ENCODE measurements at places on chromosomes 1 and 21.
A peak's percentile ranks its signal among the peaks of the same experiment; 100 is the strongest.

- DNase-seq: peak; percentile 40
These were observed 9.2 kb downstream of the RAB29 start for GRCh38 chr1:205766038-205766437.

- peak; percentile 16 for DNase-seq
These were observed 39.4 kb upstream of the PPIH start for GRCh38 chr1:42618866-42619265.

DNA sequence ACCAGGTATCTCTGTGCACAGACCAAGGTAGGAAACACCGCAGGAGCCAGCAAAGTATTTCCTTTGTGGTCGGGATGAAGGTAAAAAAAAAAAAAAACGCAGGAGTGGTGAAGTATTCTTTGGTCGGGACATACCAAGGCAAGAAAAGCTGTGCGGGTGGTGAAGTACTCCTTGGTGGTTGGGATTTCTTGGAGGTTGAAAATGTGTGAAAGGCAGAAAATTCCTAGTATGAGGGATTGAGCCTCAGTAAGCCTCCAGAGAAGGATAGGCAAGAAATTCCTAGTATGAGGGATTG lies 802.6 kb downstream of the PLA2G4A start:
- no peak for DNase-seq

GRCh38 chr1:226778657-226779058 lies 39.6 kb upstream of the ITPKB start:
- peak; percentile 74 for DNase-seq

GRCh38 chr1:206551986-206552326 lies 44.6 kb downstream of the RASSF5 start:
- DNase-seq: no peak

DNA sequence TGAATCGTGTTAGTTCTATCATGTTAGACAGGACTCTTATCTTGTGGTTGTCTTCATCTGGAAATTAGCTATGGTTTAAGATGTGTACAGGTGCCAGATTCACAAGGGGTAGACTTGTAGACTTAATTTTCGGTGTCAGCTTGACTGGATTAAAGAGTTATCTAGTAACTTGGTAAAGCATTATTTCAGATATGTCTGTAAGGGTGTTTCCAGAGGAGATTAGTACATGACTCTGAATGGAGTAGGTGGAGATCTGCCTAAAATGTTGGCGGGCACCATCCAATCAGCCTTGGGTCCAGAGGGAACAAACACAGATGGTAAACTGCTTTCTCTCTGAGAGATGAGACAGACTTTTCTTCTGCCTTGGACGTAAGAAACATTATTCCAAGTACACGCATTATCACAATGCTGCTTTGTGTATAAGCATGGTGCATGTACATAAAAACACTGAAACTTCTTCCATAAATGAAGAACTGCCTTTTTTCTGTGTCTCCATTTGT lies 434.6 kb downstream of the SMYD3 start:
- no peak for DNase-seq

DNA sequence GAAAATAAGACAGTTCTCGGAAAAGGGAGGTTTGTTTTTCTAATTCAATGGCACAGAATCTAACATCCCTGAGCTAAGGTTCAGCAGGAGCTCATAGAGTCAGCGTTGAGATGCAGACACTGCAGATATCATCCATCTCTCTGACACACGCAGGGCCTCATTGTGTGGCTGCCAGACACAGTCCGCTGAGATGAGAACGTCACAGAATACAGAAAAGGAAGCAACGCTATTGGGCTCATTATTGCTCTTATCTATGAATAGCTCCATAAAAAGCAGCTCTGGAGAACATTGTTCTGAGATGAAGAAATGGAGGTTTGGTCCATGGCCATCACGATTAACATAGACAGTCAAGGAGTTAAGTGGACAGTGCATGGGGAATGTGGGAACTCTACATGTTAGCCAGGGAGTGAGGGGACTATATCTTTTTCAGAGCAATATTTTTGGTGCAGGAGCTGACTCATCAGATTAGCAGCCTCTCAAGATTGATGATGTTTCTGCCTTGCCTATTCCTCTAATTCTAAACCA lies 771.6 kb upstream of the CXADR start:
- peak; percentile 14 for DNase-seq

- no peak for DNase-seq
These were observed 190.6 kb downstream of the MRPL39 start for GRCh38 chr21:25416669-25417068.

GRCh38 chr1:167605576-167605975 lies 24.5 kb upstream of the RCSD1 start:
- no peak for DNase-seq

DNA sequence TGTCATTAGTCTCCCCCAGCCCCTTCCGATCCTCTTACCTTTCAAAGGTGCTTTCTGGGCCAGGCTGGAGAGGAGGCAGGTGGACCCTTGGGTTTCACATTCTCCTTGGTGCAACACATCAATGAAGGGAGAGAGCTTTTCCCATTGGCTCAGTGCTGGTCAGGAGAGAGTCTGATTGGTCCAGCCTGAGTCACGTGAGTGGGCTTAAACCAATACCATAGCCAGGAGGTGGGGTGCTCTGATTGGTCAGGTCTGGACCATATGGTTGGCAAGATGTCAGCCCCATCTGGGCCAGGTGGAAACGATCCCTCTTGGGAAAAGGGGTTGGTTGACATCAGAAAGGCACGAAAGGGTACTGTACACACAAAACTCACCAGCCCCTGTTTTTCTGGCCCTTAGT lies 44.8 kb upstream of the ABCG1 start:
- no peak for DNase-seq

DNA sequence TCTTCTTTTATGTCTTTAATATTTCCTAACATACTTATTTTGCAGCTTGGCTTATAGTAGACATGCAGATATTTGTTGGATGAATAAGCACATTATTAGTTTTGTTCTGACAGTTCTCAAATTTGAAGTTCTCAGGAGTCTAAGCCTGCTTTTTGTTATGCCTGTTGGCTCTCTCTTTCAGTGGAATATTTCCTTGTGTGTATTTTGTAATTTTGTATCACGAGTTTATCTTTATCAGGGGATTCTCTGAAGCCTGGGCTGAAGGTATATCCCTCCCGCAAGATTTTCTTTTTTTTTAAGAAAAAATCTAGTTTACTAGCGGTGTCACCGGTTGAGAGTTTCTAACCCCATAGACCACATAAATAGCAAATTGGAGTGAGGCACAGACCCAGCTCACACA lies 105.9 kb downstream of the RGL1 start:
- DNase-seq: no peak

- no peak for DNase-seq
These were observed 3.7 kb downstream of the SLC45A3 start for GRCh38 chr1:205676597-205676996.

- DNase-seq: no peak
These were observed 11.2 kb downstream of the KIFAP3 start for GRCh38 chr1:170063109-170063826.

DNA sequence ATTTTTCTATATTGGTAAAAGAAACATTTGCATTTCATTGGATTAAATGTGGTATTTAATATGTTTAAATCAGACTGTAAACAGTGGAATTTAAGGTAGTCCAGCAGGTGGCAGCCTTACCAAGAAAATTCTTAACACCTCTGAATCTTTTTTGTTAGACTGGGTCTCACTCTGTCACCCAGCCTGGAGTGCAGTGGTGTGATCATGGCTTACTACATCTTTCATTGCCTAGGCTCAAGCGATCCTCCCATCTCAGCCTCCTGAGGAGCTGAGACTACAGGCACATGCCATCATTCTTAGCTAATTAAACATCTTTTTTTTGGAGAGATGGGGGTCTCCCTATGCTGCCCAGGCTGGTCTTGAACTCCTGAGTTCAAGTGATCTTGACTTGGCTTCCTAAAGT lies 98.8 kb downstream of the RABGAP1L start:
- DNase-seq: peak; percentile 21

- DNase-seq: peak; percentile 85
These were observed 1.6 kb downstream of the C1orf21 start for GRCh38 chr1:184388319-184388889.

GRCh38 chr1:222369148-222369547 lies 178.8 kb downstream of the HHIPL2 start:
- DNase-seq: no peak

DNA sequence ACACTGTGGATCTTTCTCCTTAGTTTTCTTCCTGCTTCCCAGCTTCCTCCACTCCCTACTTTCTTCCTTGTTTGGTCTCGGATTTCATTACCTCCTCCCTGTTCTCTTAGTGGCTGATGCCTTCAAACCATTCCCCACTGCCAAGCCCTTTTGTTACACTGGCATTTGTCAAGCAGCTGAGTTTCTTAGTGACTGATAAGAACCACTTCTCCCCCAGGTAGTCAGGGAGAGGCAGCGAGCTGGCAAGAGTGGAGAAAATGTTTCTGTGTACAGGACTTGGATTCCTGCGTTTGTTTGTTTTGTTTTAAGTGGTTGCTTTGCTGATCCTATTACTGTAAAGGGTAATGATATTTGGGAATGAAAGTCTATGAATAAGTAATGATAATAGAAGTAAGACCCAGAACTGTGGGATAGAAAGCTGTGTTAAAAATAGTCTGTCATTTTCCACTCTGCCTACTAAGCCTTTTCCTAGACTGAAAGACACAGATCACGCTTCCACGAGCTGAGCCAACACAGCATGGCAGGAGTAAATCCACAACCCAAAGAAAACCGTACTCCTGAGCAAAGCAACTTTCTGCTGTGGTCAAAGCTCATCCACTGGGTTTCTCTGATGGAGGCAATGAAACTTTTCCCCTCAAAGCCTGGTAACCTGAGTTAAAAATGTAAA lies 10.1 kb upstream of the SERTAD4 start:
- DNase-seq: no peak

DNA sequence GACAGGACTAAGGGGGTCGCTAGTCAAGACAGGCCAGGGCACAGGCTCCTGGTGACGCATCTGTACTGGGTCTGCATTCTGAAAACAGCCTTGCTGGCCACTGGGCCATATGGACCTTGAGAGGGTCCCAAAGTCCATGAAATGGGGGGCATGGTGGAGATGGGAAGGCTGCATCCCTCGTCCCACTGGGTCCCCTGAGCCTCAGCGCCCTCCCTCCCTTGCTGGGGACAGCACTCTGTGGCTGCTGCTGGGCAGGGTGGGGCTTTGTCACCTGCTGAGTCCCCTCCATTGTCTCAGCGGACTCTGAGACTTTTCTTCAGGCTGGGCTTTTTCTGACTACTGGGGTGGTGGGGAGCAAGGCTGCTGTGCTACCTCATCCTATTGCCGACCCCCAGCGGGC lies 205.2 kb downstream of the RHOU start:
- no peak for DNase-seq

DNA sequence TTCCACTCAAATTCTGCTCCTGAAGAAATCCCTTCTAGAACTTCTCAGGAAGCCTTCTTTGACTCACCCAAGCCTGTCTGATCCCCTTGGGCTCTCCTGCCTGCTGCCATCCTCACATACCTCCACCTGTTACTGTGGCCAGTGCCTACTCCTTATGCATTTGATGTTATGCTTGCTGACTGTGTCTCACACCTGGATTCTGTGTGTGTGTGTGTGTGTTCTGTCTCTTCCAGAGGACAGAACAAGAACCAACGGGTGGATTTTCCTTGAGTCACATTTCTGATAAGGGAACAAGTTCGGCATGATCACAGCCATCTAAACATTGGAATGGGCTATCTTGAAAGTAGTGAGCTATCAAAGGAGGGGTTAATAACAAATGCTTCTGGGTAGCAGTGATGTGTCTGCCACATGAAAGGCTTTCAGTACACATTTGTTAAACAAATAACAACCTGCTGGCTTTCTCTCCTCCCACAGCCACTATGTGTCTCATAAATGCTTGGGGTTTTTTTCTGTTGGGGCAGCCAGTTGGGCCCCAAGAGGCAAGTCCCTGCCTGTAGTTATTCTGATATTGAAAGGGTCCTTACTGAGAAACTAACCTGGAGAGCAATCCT lies 8.9 kb upstream of the GPR37L1 start:
- no peak for DNase-seq

DNA sequence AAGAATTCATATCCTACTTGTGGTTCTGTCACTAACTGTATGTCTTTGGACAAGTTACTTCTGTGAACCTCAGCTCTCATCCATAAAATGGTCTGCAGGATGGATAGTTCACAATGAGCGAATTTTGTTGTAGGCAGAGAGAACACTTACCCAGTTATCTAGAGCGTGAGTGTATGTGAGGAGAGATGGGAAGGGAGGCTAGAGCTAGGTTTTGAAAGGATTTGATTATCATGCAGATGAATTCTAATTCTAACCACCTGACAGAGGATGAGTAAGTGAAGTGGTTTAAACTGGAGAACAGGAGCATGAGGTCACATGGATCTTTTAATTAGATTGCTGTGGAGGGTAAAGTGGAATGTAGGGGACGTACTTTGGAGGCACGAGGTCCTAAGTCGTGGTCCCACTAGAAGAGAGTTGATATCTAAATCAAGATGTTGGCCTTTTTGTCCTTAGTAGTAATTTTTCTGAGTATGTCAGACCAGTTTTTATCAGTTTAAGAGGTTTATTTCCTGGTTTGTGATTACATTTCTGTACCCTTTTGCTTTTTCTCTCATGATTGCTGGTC lies 5.0 kb downstream of the SUCO start:
- DNase-seq: peak; percentile 31

DNA sequence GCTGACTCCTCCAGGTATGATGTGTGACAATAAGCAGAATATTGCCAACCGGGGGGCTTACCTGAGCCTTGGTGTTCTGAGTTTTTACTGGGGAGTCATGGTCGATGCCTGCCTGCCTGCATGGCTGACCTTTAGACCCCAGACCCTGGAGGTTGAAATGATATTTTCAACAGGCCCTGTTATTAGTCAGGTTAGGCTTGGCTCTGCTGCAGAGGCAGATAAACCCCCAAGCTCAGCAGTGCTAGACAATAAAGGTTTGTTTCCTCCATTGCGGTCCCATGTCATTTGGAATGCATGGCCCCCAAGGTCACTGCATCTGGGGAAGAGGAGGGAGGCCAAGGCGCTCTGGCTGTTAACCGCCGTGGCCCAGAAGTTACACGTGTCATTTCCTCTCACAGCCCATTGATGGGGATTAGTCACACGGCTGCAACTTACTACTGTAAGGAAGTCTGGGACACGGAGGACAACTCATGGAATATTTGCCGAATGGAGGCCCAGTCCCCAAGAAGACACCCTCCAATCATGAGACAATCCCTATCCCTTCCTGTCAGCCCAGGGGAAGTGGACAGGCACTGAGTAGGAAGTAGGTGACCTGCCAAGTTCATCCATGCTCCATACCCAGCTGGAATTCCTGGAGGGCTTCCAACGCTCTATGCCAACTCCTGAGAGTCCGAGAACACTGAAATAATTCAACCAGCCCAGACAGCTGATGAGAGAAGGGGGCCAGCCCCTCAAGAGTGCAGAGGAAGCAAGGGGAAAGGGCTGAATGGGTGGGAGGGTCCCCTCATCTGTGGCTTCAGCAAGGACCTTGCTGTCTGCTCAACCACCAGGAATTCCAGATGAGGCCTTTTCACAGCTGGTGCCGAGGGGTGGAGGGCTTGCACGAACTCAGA lies 97.3 kb downstream of the TAS1R2 start:
- DNase-seq: no peak

- no peak for DNase-seq
These were observed 59.0 kb downstream of the NDUFS5 start for GRCh38 chr1:39085174-39085573.

- no peak for DNase-seq
These were observed 14.2 kb upstream of the MCOLN3 start for GRCh38 chr1:85062425-85063026.

Data from fibroblast of skin of abdomen (primary cell).